ENCODE measurements at places on chromosomes 12 and 14. TPM values are rescaled to one million over a fixed set of nuclear protein-coding genes. Genes with fewer than 3 reads are reported as not detected.

DNA sequence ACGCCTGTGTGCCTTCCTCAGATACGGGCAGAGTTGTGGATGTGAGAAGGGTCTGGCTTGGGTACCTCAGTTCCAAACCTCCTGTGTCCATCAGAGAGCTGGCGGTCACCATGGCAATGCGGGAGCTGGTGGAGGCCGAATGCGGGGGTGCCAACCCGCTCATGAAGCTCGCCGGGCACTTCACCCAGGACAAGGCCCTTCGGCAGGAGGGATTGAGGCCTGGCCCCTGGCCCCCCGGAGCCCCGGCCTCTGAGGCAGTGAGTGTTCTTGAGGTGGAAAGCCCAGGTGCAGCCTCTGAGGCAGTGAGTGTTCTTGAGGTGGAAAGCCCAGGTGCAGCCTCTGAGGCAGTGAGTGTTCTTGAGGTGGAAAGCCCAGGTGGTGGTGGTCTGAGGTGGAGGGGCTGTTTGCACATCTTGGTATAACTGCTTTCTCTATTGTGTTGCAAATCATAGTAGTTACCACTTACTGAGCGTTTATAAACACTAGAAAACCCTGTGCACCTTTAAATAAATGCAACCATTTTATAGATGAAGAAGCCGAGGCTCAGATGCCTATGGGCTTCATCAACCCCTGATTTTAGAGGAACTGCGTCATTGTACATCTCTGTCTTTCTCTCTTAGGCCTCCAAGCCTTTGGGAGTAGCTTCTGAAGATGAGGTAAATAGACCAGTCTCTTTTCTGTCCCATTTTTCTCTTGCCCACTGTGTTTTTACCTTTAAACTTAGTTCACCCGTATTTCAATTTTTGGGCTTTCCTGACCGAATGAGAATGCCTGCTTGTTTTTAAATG, 976 bp downstream of the PEX5 start:
- peak; percentile 39 for DNase-seq

OR6C2 gene
- not detected for polyA plus RNA-seq

GRCh38 chr14:26729851-26730250, 132.0 kb upstream of the NOVA1 start:
- DNase-seq = no peak

ARMH4 gene
- polyA plus RNA-seq = 8.1 TPM

DNA sequence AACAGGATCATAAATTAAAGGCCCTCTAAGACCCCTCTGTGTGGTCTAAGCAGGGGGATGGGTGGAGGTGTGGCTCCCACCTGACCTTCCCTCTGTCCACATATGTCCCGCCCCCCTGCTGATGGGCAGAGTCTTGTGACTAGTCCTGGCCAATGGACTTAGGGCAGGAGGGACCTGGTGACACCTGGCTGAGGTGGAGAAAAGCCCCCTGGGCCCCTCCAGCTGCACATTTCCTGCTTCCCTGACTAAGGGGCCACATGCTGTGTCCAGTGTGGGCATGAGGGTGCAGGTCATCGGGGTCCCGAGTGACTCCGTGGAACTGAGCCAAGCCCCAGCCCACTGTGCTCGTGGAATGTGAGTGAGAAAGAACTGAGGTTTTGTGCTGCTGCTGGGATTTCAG, 254.7 kb downstream of the ADGRD1 start:
- DNase-seq = no peak

LMNTD1 gene
- not detected for polyA plus RNA-seq

DNA sequence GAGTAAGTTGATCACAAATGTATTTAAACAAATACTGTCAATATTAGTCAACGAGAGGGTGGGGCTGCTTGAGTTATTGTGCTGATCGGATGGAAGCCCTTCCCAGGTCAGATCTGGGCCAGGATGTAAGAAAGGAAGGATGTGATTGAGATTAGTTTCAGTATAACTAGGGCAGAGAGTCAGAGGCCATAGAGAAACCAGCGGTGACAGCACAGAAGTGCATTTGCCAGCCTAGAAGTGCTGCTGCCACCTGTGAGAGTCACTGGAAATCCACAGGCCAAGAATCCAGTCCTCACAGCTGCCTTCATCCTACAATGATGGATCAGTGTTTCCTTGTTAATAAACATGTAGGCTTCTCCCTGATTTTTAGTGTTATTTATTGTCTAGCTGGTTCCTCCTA, 9.8 kb upstream of the FERMT2 start:
- no peak for DNase-seq

- no peak for DNase-seq
Measured at GRCh38 chr12:100472325-100472724, 1.3 kb upstream of the NR1H4 start.

GRCh38 chr14:44463356-44464004, 43.6 kb downstream of the FSCB start:
- no peak for DNase-seq

RERGL gene
- not detected for polyA plus RNA-seq

ATF7IP gene
- 28.8 TPM for polyA plus RNA-seq

- no peak for DNase-seq
Measured at GRCh38 chr12:104637604-104638003, 180.9 kb downstream of the CHST11 start.

- peak; percentile 67 for DNase-seq
Measured at GRCh38 chr14:67583711-67584644, 16.1 kb downstream of the PIGH start.

ENDOU gene
- not detected for polyA plus RNA-seq

TTLL5 gene
- 14.2 TPM for polyA plus RNA-seq

DNA sequence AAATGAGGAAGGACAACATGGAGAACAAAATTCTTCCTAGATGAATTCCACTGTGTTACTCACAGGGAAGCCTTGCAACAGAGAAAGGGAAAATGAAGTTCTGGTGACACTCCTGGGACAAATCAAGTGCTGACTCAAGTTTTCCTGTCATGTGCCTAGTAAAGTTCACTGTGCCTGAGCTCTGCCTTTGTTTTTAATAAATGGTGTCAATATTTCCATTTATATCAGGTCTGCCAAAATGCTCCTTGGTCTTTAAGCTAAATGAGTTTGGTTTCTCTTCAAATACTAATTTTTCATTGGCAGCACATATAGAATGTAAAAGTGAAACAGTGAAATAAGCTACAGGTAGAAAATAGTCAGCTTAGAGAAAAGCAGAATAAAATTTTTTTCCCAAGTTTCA, 33.0 kb downstream of the HIGD1C start:
- peak; percentile 74 for DNase-seq

YAF2 gene
- 19.6 TPM for polyA plus RNA-seq

NTN4 gene
- 20.2 TPM for polyA plus RNA-seq

DNA sequence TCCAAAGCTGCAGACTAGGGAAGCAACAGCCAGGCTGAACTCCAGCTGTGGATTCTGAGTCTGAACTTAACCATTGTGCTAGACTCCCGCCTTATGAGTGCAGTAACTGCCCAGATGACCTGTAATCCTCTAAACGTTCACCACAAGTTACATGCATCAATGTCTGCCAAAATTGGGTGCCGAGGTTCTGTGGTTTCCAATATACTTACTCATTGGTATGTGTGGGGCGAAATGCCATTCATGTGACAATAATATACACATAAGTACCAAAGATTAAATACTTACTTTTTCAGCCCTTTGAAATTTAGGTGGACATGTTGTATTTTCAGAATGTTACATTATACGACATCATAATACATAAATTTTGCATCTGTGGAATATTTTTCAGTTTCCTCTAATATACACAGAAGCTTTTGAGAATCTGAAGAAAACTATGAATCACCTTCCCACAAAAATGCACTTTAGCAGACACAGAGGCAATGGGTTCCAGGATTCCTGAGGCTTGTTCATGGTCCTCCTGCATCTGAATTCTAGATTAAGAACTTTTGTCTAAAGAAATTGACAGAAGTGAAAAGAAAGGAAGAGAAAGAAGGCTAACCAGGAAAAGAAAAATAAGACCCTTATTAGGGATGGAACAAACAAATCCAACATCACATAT, 31.7 kb downstream of the GRIP1 start:
- DNase-seq = no peak

- DNase-seq = no peak
Measured at GRCh38 chr14:100622224-100622623, 35.0 kb upstream of the BEGAIN start.

FOXG1 gene
- not detected for polyA plus RNA-seq

SERPINA10 gene
- polyA plus RNA-seq = 4.5 TPM

ANO4 gene
- polyA plus RNA-seq = 1.5 TPM

GRCh38 chr12:16828891-16829290, 222.9 kb upstream of the LMO3 start:
- DNase-seq = no peak

DNA sequence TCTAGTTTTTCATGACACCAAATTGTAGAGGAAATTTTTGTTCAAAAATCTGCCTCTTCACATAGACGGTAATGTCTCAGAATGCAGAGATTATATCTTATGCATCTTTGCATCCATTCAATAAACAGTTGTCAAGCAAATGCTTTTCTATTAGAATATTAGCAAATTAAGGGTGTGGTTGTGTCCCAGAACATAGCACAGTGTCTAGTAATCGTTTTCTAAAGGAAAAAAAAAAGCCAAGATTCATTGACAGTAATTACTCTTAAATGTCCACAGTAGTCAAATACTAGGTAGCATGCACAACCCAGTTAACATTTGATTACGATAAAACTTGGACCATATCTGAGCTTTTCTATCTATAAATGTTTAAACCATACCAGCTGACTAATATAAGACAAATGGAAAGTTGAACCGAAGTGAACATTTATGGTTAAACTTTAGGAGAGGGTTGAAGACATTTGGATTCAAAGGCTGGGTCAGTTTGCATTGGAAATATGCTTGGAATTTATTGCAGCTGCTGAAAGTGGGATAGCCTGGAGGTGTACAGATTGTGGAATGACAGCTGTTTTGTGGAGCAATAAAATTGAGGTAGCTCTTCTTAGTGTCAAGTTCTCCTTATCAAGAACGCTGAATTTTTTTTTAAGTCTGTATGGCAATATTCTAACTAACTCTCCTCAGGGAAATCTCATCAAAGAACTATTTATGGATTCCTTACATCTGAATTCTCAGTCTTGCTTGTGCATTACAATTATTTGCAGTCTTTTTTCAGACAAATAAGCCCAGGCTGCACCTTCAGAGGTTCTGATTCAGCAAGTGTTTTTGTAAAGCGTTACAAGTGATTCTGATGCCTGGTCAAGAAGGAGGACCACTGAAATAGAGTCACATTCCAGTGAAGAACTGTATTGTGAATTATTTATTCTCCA, 66.7 kb upstream of the ATP2B1 start:
- DNase-seq = peak; percentile 25

- DNase-seq = no peak
Measured at GRCh38 chr12:110065540-110065939, 17.2 kb upstream of the C12orf76 start.

DNA sequence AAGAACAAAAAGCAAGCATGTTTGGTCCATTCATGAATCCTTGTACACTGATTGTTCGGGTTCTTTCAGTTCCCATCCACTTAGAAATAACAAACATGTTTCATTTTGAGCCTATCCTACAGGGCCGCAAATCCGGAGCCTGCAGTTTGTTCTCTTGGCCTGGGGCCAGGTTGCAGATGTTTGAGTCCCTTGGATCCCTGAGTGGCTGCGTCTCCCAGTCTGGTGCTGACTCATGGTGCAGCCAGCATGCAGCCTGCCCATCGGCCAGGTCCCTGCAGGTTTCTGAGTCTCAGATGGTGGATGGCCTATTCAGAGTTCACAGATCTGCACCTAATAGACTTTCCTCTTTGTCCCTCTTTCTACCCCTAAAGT, 1.9 kb upstream of the DYNC1H1 start:
- DNase-seq = peak; percentile 82

DNA sequence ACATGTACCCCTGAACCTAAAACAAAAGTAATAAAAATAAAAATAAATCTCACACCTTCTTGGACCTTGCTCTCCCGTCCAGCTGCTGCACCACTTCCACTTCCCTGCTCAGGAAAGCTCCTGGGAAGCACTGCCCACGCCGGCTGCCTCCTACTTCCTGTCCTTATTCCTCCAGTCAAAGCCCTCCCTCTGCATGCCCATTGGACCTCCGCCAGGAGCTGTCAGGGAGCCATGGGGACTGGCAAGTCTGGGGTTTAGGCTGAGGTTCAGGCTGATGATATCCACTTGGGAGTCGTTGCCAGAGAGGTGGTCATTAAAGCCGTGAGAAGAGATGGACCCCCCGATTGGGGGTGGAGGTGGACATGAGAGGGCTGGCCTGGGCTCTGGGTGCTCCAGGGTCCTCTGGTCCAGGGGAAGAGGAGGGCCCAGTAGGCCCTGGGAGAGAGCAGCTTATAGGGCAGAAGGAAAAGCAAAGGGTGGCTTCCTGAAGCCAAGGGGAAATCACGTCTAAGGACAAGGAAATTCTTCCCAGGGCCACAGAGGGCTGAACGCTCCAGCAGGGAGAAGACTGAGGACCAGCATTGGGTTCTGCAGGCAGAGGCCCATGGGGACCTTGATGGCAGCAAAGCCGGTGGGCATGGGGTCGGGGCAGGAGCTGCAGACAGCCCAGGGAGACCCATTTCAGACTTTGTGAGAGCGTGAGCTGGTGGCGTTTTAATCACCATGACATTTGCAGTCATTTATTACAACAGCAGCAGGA, 78.7 kb downstream of the FZD10 start:
- no peak for DNase-seq

B3GNT4 gene
- 2.2 TPM for polyA plus RNA-seq

DNA sequence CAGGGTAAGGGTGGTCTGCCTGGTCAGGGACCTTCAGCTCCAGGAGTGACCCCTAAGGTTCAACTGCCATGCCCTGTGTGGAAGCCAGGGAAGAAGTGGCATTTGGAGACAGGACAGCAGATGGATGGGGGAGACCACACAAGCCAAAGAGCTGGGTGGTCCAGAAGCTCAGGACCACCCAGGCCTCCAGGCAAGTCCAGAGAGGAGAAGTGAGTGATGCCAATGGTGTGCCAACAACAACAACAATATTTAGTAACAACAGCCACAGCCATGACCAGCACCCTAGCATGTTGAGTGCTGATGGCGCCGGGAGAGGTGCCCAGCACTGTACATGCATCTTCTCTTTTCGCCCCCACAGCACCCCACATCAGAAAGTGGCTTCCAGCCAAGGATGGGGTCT, 113.7 kb downstream of the ESRRB start:
- DNase-seq = no peak

MSI1 gene
- polyA plus RNA-seq = 4.4 TPM

DNA sequence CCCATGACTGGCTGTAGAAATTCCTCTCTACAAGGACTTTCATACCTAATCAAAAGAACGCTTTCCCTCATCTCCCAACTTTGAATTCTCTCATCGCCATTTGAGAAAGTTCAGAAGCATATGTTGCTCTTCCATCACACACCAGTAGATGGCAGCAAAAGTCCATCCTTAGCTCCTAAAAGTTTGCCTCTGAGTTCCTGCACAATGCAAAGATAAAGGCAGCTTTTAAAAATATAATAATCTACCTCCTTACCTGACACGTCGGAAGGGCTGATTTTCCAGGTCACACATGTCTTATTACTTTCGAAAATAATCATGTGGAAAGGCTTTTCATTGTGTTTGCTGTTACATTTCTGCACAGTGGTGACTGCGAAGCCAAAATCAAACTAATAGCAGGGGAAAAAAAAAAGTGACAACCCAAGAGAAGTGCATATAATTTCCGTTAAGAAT, 456.7 kb upstream of the SEL1L start:
- DNase-seq = peak; percentile 78

MFAP5 gene
- 1.0 TPM for polyA plus RNA-seq

MUCL1 gene
- polyA plus RNA-seq = not detected

TGM1 gene
- polyA plus RNA-seq = 1.5 TPM

GRCh38 chr12:100251917-100252316, 15.0 kb downstream of the DEPDC4 start:
- DNase-seq = peak; percentile 54

TAS2R50 gene
- polyA plus RNA-seq = not detected

- DNase-seq = no peak
Measured at GRCh38 chr12:91123236-91123916, 12.1 kb upstream of the LUM start.

GRCh38 chr12:14239935-14240872, 125.3 kb upstream of the ATF7IP start:
- peak; percentile 22 for DNase-seq

- DNase-seq = no peak
Measured at GRCh38 chr12:105561546-105562198, 231.2 kb downstream of the C12orf75 start.

Measured in hepatocyte (in vitro differentiated cells).